ENCODE measurements at places on chromosomes 1 and 21.

DNA sequence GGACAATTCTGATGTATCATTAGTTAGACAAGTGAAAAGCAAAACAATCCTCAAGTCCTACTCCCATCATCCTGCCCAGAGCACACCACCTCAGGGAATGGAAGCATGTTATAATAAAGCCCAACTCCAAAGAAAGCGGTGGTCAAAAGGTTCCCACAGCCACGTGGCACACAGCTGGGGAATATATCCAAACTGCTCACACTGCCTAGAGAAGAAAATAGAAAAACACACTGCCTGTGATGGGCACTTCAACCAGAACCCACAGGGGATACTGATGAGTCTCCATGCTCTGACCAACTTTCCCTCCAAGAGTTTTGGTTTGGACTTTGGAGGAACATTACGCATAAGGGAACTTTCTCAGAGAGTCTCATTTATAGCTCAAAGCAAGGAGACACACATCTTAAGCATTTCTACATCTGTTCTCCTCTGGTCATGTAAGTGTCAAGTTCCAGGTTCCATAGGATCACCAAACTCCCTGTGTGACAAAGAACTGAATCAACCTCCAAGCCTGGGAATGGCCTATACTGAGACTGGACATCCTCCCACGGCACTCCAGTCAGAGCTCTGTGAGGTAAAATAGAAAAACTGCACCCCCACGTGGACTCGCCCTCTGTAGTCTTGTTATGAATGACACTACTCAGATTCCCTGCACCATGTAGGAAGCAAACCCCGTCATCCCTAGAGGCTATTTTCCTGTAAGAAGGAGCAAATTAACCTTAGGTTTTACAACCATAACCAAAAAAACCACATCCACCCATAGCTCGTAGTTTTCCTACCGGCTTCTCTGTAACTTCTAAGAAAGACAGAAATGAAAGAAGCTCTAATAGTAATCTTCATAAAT is 12.2 kb downstream of the DSTYK start:
- peak; percentile 62 for DNase-seq

GRCh38 chr1:203744075-203744972 is 20.7 kb upstream of the LAX1 start:
- no peak for DNase-seq

DNA sequence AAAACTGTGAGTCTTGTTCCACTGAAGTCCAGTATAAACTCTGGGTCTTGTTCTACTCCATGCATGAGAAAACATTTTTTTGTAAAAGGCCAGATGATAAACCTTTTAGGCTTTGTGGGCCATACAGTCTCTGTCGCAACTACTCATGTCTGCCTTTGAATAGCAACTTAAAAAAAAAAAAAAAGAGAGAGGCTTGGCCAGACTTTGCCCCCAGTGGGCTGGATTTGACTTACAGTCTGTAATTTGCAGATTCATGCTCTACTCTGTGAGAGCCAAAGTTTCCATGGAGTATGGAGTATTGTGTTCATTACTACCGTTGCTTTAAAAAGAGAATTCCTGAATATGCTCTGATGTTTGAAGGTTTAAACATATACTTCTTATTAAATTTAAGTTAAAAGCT is 654.9 kb upstream of the PKN2 start:
- no peak for DNase-seq

DNA sequence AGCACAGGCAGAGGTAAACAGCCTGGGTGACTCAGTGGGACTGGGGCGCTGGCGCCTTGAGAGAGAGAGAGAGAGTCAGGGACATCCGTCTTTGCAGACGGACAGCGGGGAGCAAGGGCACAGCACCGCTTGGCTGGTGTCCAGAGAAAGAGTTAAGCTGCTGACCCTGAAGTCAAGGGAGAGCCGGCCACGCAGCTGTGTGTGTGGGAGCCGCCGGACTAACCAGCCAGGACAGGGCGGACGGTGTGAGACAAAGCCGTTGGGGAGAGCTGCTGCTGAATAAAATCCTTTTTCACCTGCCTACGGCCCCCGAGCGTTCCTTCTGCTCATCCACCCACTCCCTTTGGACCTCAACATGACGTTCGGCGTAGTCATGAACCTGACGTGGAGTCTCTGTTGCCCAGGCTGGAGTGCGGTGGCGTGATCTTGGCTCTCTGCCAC is 14.5 kb downstream of the CFAP74 start:
- DNase-seq: no peak

DNA sequence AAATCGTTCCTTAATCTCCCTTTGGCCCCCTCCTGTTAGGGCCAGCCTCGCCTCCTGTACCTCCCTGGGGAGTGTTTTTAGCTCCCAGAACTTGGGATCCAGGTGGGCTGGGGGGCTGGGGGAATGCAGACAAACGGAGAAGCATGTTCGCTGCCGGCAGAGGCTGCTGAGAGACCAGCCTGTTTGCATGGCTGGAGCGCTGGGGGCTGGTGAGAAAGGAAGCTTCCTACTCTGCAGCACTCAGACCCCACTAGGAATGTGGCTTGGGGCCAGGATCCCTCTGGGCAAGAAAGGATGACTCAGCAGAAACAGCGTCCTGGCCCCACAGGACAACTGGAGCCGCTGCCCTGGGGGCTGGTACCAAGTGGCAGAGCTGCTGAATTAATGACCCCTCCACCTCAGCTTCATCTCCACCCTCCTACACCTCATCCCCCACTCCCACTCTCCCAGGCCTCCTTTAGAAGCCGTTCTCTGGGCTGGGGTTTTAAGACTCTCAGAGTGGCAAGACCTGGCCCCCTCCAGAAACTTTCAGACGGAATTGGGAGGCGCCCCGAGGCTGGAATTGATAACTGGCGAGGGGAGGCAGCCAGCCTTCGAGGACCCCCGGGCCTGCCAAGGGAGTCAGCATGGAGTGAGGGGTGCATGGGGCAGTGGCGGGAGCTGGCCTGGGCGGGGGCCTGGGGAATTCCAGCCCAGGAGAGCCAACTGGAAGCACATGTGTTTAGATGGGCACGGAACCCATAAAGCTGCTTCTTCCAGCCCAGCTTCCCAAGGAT is 28.5 kb upstream of the EPS8L3 start:
- peak; percentile 94 for DNase-seq

DNA sequence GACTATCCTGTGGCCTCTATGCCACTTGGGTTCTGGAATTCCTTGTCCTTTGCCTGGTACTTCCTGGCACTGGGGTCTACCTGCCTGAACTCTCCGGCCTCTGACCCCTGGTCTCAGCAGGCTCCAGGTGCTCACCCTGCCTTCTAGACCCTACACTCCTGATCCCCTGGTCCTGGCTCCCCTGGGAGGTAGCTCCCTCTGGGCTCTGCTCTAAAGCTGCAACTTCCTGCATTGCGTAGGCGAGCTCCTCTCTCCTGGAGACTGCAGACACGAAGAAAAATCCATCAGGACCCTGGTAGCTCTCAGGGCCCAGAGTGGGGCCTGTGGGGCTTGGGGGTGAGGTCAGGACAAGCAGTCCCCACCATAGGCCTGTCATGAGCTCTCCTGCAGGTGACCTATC is 7.8 kb upstream of the PLEKHG5 start:
- no peak for DNase-seq

GRCh38 chr1:203359010-203359571 is 8.2 kb upstream of the FMOD start:
- DNase-seq: peak; percentile 88

DNA sequence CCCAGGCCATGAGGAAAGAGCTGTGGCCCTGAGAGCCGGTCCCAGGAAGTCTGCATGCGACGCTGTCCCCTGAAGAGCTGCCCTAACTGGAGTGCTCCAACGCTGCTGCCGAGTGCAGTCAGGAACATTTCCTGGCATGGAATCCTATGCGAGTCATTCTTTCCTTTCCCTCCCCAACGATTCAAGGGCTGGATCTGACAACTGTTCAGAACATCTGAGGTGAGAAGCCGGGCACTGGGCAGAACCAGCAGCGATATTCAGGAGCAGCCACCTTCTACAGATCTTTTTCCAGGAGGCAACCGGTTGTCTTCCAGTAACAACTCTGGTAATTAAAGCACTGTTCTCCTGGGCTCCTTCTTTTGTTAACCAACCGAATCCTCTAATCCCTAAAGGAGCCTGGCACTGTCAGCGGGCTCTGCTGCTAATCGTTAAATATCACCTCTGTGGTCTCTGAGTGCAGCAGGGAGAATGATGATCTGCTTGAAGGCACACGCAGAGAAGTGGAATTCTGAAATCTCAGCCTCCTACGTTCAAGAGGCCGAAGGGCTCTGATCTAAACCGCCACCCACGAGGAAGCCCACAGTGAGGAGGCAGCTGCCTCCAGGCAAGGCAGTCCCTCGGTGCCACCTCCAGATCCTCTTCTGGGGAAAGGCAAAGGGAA is 55.8 kb downstream of the SLC45A1 start:
- peak; percentile 91 for DNase-seq

DNA sequence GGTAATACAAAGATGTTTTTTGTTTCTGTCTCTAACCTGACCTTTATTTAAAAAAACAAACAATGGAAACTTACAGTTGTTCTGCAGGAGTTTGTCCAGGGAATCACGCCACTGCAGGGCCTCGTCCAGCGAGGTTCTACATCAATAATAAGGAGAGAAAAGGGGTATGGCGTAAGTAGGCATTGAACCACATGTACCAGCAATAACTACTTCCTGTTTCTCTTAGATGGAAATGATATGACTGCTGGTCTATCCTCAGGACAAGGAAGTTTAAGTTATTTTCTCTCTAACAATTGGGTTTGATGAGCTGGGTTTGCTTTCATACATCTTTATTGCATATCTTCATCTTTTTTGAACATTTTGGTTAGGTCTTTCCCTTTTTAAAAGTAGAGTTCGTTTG is 40.9 kb downstream of the RGS5 start:
- no peak for DNase-seq

- no peak for DNase-seq
Measured at GRCh38 chr1:2074944-2075740, 24.9 kb downstream of the PRKCZ start.

DNA sequence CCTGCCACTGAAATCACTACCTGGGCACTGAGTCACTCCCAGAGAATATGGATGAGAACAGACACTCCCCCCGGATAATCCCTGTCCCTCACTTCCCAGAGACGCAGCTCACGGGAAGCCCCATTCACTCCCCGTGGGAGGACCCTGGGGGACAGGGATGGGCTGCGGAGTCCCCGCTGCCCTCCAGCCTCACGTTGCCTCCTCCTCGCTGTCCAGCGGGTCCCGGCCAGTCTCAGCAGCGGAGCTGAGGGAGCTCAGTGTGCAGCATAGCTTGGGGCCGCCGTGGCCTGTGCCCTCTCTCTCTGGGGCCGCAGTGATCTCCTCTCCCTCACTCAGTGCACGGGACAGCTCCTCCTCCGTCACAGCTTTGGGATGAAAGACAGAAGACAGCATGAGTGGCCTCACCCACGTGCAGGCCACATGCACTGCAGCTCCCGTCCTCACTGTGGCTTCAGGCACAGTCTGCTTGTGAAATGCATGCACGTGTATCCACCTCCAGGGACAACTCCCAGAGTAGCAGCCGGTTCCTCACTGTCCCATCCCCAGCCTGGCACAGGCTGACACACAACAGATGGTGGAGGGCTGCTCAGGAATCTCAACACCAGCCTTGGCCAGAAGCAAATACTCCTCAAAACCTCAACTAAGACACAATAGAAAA is 7.4 kb downstream of the CFAP410 start:
- no peak for DNase-seq

GRCh38 chr1:28985427-28985826 is 71.1 kb downstream of the EPB41 start:
- no peak for DNase-seq

GRCh38 chr1:228542981-228543380 is 55.8 kb downstream of the RNF187 start:
- no peak for DNase-seq

- no peak for DNase-seq
Measured at GRCh38 chr1:16275591-16275990, 38.6 kb upstream of the CPLANE2 start.

GRCh38 chr1:95534985-95535384 is 301.0 kb downstream of the RWDD3 start:
- DNase-seq: no peak

DNA sequence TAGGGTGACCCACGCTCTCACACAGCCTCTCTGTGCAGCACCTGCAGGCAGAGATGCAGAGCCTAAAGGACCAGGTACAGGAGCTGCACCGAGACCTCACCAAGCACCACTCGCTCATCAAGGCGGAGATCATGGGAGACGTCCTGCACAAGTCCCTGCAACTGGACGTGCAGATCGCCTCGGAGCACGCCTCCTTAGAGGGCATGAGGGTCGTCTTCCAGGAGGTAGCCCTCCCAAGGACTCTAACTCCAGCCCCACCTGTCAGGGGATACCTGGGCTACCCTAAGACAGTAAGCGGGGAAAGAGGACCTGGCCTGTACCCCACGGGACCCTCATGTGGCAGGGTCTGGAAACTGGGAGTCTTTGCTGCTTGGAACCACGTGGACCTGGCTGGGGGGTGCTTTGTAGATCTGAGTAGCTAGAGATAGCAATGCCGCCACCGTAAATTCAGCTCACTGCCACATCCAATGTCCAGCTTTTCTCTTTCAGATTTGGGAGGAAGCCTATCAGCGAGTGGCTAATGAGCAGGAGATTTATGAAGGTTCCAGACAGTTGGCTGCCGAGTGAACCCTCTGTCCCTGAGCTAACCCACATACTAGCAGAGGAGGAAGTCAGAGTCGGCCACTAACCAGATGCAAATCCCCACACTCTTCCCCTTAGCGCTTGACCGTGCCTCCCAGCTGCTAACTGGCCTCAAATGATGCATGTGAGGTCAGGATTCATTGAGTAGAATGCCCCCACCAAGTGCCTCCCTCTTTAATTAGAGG is 6.5 kb downstream of the RNF207 start:
- no peak for DNase-seq

DNA sequence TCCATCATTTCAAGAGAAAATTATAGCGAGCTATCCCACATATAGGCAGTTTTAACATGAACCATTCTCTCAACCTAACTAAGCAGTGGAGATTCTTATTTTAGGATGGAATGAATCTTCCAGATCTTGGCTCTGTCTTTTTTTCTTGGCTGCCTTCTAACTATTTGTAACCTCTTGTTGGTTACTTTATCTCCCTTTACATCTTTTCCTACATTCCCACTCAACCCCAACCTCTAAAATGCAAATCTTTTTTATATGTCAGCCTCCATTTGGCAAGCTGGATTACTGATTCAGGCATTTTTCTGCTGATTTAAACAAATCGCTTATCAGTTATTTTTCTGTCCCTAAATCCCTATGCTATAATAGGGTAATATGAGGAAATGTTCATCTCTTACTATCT is 46.9 kb upstream of the LHX8 start:
- DNase-seq: peak; percentile 39

DNA sequence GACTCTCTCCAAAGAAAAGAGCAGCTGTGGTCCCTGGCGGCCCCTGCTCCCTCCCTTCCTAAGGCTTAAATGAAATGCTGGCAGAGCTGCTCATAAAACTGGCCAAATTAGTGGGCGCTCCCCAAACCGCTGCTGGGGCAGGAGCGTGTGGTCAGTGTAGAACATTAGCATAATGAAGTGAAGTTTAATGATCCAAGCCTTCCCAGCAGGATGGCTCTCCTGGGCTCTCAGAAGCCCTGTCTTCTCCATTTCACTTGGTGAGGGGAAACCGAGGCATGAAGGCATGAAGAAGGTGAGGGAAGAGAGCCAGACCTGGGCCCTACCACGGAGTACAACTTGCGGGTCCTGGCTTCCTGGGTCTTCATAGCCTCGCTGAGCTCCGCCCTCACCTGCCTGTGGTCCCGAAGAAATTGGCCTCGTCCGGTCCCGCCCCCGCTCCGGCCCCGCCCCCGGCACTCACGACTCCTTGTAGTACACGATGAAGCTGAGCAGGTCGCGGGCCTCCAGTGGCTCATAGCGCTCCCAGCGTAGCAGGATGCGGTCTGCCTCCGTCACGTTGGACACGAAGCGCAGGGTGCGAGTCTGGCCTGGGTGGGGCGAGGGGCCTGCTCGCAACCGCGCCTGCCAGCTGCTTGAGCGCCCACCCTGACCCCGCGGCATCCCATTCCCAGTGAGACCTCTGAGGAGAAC is 10.3 kb downstream of the INSRR start:
- DNase-seq: no peak

GRCh38 chr21:34073749-34074282 is 438 bp downstream of the MRPS6 start:
- DNase-seq: peak; percentile 75

Data from adipocyte (in vitro differentiated cells).